ENCODE measurements at places on chromosomes 11 and 22.

- no peak for DNase-seq
These were observed 98.0 kb downstream of the NAT10 start for GRCh38 chr11:34203377-34203871.

GRCh38 chr11:3147257-3147619 is 17.9 kb downstream of the OSBPL5 start:
- DNase-seq = no peak

GRCh38 chr11:23769214-23769613 is 727.6 kb upstream of the LUZP2 start:
- DNase-seq = no peak

DNA sequence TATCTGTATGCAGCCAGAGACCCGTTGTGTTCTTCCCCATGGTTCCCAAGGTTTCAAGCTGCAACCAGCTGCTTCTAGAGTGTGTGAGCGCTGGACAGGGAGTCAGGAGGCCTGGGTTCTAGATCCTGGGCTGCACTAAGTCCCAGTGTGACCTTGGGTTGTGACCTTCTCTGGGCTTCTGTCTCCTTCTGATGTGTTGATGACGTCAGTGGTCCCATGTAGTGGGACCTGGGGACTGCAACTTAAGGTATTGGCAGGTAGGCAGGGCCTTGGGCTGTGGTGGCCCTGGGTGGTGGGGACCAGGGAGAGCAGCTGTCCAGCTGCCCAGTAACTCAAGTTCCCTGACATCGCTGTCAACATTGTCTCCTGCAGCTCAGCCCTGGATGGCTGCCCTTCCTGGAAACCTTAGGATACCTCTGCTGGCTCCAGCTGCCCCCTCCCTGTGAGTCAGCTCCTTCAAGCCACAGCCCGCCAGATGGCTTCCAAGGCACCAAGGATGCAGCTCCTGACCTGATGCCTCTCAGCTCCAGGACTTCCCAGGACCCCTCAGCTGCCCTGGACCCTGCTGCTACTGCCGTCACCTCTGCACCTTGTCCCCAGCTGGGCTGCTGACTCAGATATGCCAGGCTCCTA is 1.3 kb upstream of the PVALB start:
- no peak for DNase-seq

Data from NCI-H187 (cell line).